ENCODE measurements at places on chromosomes 13 and 19. TPM values are rescaled to one million over a fixed set of nuclear protein-coding genes. Genes with fewer than 3 reads are reported as not detected.

Gene ZNF226
- 11.8 TPM for total RNA-seq

Gene ZSWIM4
- 13.0 TPM for total RNA-seq

DNA sequence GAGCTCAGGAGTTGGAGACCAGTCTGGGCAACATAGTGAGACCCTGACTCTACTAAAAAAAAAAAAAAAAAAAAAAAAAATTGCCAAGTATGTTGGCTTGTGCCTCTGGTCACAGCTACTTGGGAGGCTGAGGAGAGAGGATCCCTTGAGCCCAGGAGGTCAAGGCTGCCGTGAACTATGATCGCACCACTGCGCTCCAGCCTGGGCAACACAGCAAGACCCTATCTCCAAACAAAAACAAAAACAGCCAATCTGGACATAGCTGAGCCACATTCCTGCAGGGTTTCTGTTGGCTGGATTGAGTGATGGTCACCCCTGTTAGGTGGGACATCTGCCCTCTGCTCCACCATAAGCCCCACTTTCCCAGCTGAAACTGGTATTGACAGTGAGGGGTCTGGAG lies 13.6 kb upstream of the ANGPTL8 start:
- H3K27ac ChIP-seq: no peak overlapping the region
- no peaks in the 10 kb centered on the region for H3K27me3 ChIP-seq
- DNase-seq: no peak
- H3K36me3 ChIP-seq: peaks cover 35% of the 10 kb centered on the region
- H3K4me3 ChIP-seq: no peak overlapping the region
- H3K4me1 ChIP-seq: no peaks in the 10 kb centered on the region

GRCh38 chr19:47309608-47310007 lies at the start of gene C5AR1:
C5AR1 (plus strand) TSS chr19:47309861; CDS start chr19:47309896, 35 bp downstream.
- H3K36me3 ChIP-seq: no peaks in the 10 kb centered on the region
- no peak within 1 kb of the TSS for H3K4me3 ChIP-seq
- DNase-seq: no peak

- no peak overlapping the region for H3K4me3 ChIP-seq
- DNase-seq: no peak
- H3K4me1 ChIP-seq: no peaks in the 10 kb centered on the region
- H3K27ac ChIP-seq: no peak overlapping the region
Observed at GRCh38 chr13:76223999-76224398, 587.9 kb downstream of the LMO7 start.

Measured in vagina (tissue), 2 donors.